ENCODE measurements at places on chromosomes 7 and 10. TPM values are rescaled to one million over a fixed set of nuclear protein-coding genes. Genes with fewer than 3 reads are reported as not detected.
A peak's percentile ranks its signal among the peaks of the same experiment; 100 is the strongest.

GIMAP8 gene
- total RNA-seq = 4.1 TPM

DNA sequence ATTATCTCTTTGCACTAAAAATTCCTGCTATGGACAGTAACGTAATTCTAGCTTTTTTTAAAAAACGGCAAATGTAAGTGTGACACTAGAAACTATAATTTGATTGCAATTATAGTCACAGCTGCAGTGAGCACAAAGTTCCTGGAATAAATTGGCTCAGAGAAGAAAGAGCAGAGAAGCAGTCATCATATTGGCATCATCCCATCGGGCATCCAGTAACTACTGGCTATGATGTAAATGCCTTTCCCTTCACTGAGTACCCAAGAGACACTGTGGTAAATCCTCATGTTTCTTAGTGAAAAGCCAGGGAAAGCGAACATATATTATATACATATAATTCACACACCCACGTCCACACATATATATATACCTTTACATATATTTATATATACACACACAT lies 43.6 kb downstream of the PIP4K2A start:
- no peak for DNase-seq

GALNT17 gene
- 17.3 TPM for total RNA-seq

DNA sequence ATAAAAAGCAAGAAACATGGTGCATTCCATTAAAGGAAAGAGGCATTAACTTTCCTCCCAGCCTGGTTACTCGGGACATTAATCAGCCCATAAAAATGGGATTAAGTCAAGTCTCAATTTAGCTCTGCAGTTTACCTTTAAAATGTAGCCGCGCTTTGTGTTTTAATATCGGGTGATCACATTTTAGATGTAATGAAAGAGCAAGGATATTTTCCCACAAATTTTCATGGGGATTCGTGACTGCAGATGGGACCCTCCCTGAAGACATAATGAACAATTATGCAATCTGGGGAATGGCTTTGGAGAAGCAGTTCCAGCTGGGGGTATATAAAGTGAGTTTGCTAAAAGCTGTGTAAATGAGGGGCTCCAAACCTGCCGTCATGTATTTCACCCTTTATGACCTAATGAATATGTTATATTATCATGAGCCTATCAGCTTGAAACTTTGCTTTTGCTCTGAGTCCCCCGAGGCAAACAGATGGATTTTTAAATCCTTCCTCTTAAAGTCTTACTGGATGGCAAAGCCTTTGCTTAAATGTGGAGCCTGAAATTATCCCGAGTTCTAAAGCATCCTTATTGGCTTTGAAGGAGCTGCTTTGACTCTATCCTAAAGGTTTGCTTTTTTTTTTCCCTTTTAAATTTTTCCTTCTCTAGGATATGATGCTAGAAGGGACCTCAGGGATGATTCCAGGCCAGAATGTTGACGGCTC lies 31.8 kb downstream of the BAMBI start:
- no peak for DNase-seq

DNA sequence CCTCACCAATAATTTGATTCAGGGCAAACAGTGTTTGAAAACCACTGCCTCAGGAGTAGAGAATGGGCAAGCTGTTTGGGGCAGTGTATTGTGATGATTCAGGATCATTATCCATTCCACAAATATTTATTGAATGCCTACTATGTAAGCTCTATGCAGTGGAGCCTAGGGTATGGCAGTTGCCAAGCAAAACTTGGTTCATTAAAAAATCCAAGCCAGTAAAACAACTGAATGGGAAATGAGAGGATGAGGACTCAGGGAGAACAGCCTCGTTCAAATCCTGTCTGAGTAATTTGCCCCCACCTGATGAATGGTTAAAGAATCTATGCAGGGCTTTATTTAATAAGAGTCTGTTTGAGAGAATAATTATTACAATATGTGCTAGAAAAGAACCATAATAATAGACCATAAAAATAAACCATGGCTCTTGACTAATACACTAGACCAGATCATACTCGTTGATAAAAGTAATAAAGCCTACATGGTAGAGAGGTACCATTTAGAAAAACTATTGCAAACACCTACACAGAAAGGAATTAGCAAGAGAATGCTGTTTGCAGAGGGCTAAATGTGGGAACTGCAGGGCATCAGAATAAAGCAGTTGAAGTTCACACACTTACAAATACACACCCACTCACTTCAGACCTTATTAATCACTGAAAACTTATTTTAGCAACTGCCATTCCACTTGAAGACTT lies 71.7 kb downstream of the CREB5 start:
- DNase-seq = no peak

ERVW-1 gene
- not detected for total RNA-seq

DNA sequence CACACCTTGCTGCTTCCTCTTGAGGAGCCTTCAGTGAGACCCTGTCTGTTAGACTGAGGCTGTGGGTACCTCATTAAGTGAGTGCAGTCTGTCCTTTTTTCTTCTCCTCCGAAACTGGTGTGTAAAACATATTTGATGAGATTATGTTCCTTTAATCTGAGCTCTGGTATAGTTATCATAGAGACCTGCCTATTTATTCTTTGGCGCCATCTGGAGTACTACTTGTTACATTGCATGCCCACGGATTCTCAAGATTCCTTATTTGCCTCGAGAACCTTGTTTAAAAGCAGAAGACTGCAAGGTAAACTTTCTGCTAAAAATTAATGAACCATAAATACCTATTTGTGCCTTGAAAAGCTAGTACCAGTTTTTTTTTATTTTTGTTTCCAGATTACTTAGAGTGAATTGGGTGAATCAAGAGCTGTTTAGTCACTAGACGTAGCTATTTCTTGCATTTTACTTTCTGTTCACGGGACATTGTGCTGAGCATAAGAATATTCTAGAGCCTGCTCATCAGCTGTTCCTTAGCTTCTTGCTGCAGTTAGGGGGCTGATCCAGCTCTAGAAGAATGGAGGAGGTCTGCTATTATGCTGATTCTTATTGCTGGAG lies 16.9 kb upstream of the STMP1 start:
- DNase-seq = peak; percentile 48
